G401 (cell line): ENCODE measurements at places on chromosomes 4 and X. TPM values are rescaled to one million over a fixed set of nuclear protein-coding genes. Genes with fewer than 3 reads are reported as not detected.

SERPINA7 gene
- total RNA-seq, result not detected in 2 replicates

PSAPL1 gene
- not detected in 2 replicates for total RNA-seq

CLDN22 gene
- not detected in 2 replicates for total RNA-seq

PRR32 gene
- total RNA-seq, result not detected in 2 replicates

- no peak for DNase-seq
Observed at GRCh38 chrX:44506678-44507077, 36.0 kb downstream of the FUNDC1 start.

GRCh38 chr4:7156328-7156727 is 36.0 kb upstream of the SORCS2 start:
- no peak for DNase-seq

DNA sequence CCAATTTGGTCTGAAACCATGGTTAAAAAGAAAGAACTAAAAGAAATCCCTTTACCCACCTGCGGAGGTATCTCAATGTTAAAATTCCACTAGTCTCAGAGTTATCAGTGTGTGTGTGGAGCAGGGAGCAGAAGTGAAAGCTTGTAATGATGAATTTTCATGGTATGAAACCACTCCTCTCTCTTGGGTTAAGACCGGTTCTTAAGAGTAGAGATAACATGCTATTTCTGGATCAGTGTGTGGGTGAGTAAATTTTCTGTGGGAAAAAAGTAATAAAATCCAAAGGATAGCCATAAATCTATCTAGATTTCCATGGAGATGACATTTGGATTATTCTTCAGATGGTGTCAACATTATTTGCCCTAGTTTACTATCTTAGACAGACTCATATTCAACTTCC is 3.2 kb downstream of the FGF13 start:
- DNase-seq, result no peak

DNA sequence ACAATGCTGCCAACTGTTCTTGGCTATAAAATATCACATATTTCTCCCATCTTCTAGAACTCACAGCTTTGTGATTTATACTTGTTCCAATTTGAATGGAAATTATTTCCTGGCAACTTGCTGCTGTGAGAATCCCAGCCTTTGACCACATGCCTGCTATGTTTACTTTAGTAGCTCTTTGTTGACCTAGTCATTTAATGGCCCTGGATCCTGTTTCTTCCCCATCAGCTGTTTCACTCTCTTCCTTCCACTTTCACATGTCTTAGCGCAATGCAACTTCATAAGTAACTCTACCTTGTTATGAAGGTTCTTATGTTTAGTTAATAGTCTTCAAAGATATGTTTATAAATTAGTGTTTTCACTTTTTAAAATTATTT is 1973.6 kb upstream of the AGA start:
- no peak for DNase-seq
